ENCODE measurements at places on chromosomes 3 and 15.
A peak's percentile ranks its signal among the peaks of the same experiment; 100 is the strongest.

GRCh38 chr15:45179221-45179985 lies 8.4 kb downstream of the SHF start:
- peak; percentile 61 for DNase-seq

GRCh38 chr15:65952391-65953053 lies 83.2 kb downstream of the RAB11A start:
- DNase-seq: no peak

DNA sequence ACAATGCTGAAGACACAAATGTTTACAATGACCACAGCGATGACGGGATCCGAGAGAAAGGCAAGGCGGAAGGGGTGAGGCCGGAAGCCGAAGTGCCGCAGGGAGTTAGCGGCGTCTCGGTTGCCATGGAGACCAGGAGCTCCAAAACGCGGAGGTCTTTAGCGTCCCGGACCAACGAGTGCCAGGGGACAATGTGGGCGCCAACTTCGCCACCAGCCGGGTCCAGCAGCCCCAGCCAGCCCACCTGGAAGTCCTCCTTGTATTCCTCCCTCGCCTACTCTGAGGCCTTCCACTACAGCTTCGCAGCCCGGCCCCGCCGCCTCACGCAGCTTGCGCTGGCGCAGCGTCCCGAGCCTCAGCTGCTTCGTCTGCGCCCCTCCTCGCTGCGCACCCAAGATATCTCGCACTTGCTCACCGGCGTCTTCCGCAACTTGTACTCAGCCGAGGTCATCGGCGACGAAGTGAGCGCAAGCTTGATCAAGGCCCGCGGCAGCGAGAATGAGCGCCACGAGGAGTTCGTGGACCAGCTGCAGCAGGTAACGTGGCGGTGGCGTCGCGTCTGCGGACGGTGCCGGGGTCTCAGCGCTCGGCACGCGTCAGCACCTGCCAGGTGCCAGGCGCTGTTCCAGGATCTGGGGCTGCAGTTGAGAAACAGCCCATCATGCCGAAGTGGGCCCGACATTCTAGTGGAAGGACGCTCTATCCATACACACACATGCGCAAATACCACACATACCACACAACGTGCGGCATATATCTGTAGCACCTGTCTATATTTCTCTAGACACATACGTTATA lies at the start of gene DLEC1:
Gene DLEC1, plus strand, starts transcription at position 108 of the 798 bp plus-strand sequence. Its CDS starts 18 bp downstream, at position 126.
- DNase-seq: peak; percentile 80

DNA sequence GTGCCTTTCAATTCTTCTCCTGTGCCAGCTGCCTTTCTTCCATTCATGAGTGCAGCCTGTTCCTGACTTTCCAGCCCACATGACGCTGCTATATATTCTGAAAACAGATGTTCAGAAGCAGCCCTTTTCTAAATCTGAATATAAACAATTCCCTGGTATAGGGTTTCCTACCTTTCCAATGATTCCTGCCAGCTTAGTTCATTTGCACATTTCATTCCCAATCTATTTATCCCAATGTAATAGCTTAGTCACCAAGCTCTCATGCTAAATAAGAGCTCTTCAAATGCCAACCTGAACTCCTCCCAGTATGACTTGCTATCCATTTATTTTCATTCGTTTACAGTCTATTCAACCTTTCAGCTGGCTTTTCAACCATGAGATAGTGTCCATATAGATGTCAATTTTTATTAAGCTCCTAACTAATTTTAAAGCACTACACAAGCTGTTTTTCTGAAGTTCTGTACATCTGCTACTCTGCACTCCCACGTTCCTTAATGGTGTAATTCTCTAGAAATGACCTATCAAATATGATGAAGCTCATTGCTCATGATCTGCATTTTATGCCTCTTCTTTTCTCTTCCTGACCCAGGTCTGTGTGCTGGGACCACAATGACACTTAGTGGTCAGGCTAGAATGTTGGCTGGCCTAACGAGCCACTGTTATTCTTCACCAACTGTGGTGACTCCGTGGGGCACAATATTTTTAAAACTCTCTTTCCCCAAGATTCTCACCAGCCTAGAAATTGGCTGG lies 605.0 kb upstream of the TBL1XR1 start:
- DNase-seq: no peak

GRCh38 chr3:95289295-95289694 lies 1226.4 kb downstream of the NSUN3 start:
- DNase-seq: no peak

GRCh38 chr3:191333298-191333880 lies 3.1 kb upstream of the UTS2B start:
- no peak for DNase-seq

DNA sequence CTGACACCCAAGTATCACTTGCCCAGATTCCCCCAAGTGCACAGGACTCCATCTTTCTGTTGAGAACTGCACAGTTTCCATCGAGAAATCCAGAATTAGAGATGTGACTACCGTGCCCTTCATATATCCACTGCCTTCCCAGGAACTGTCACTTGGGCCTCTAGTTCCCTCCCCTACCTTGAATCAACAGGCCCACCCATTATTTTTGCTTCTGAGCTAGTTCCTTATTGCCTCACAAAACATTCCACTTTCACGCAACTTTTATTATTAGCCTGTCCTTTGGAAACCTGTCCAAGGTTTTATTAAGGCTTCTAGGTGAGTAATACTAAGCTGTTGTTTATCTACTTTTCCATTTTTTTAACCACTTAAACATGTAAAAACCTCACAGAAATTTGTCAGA lies 17.1 kb upstream of the SLC30A4 start:
- no peak for DNase-seq

- no peak for DNase-seq
These were observed 396.6 kb downstream of the EPHB1 start for GRCh38 chr3:135191708-135192107.

GRCh38 chr3:158108445-158108985 lies 1.4 kb upstream of the RSRC1 start:
- no peak for DNase-seq

- no peak for DNase-seq
These were observed 48.9 kb downstream of the PAK2 start for GRCh38 chr3:196788528-196788927.

DNA sequence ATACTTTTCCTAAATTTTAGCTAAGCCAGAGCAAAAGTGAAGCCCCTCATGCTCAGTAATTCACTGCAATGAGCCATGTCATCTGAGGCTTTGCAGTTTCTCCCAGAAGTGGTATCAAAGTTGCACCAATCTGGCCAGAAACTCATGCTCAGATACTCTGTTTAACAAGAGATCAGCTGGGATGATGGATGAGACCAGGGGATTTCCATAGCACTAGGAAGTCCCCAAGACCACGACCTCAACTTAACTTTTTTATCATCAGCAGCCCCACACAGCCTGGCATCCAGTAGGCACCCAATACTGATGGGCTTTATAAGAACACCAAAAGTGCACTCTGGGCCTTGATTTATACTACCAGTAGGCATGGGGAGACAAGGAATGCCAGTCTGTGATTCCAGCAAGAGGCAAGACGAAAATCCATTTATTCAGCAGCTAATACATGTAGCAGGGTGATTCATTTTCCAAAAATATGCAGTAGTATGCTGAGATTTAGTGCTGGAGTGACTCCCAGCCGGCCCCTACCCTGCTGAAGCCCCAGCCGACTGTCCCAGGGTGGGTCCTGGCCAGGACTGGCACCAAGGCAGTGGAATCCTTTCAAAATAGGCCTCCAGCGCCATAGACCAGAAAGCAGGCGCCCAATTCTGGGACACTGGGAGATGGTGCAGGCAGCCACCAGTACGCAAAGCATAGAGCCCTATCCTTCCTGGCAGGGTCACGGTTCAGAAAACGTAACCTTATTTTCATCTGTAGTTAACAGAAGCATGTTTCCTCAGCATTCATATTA lies 612 bp upstream of the LDHAL6B start:
- DNase-seq: no peak

DNA sequence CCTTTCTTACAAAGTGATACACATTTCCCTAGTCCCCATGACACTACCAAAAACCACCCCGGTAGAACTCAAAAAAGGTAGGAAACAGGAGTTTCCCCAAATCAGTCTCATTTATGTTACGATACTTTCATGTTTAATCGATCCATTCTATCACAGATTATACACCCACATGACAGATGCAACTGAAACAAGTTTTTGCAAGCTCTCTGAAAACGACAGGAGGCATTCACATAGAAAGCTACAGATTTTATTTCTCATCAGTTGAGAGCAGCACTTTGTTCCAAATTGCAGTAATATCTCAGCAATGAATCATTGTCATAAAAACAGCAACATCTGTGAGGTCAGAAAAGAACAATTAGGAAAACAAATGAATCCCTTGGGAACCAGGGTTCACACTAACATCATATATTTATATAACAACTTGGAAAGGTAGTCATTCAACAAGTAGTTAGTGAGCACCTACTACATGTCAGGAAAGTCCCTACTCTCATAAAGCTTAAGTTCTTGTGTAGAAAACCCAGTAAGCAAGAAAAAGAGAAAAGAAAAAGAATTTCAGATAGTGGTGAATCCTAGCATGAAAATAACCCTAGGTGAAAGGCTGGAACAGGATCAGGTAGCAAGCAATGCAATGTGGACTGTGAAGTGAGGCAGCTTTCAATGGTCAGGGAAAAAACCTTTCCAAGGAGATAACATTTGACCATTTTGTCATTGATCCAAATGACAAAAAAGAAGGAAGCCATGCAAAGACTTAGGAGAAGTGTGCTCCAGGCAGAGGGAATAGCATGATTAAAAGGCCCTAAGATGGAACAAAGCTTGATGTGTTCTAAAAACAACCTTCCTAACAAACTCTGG lies 8.3 kb downstream of the PLD1 start:
- DNase-seq: no peak

DNA sequence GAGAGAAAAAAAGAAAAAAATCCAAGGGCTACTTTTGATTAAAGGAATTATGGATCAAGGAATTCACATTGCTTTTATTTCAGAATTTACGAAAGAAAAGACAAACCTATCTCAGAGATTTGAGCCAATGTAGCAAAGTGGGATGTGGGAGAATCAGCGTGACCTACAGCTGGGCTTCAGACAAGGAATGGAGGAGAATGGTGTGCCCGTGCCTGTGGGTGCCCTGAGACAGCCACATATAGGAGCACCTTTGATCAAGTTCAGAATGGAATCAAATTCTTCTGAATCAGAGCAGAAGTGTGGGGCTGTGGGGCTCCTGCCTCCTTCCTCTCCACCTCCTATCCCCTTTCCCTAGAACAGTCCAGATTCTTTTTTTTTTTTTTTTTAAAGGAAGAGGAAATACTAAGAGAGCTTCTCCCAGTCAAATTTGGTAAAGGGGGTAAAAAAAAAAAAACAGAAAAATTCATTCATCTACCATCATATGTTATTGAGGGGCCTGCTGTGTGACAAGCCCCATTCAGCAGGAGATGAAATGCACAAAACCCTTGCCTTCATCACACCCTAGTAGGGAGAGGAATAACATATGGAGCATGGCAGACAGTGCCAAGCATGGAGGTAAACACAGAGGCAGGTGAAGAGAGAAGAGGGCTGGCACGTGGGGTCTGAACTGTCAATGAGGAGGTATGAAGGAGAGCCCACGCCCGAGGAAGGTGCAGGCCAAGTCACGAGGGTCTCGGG lies 25.0 kb upstream of the MUSTN1 start:
- DNase-seq: no peak

GRCh38 chr3:146493761-146494160 lies 24.4 kb upstream of the PLSCR2 start:
- no peak for DNase-seq

DNA sequence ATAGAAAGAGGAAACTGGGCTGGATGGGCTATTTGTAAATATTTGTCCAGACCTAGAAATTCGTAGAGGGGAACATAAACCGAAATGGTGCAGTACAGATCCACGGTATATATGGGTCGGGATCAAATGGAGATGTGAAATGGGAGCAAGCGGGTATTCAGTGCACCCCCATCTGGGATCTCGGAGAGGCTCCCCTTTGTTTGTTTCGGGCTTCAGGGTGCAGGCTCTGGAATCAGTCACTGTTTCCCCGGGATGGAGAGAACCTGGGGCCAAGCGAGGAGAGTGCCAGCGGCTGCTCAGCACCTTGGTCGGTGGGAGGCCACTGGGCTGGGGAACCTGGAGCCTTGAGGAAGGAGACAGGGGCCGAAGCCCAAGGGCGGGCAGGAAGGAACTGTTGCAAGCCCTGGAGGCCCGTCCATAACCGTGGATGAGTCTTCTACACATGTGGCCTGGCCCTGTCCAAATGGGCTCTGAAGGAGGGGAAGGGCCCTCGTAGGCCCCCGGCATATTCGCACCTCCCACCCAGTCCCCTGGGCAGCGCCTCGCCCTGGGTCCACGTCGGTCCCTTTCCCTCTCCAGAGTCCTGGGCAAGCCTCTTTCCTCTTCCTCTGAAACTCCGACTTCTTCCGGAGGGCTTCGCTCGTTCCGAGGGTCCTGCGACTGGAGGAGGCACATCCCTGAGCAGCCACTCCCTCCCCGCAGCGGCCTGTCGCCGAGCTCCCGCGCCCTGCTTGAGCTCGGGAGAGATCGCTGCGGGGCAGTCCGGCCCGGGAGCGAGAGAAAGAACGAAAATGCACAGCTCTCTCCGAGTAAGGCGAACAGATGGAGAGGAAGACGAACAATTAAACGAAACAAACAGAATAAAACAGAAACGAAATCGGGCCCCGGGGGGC lies 3.0 kb downstream of the ISL2 start:
- no peak for DNase-seq

DNA sequence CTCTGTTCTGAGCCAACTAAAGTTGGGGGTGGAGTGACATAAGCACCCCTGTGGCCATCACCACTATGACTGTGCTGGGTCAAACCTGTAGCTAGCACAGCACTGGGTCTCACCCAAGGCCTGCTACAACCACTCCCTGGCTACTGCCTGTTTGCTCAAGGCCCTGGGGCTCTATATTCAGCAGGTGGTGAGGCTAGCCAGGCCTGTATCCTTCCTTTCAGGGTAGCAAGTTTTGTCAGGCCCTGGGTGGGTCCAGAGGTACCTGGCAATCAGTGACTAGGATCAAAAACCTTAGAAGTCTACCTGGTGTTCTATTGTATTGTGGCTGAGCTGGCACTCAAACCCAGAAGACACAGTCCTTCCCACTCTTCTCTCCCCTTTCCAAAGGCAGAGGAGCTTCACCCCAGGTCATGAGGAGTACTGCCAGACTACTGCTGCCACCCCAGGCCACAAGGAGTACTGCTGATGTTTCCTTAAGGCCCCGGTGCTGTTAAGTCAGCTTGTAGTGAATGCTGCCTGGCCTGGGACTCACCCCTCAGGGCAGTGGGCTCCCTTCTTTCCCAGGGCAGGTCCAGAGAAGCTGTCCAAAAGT lies 170.8 kb downstream of the IGSF11 start:
- no peak for DNase-seq

DNA sequence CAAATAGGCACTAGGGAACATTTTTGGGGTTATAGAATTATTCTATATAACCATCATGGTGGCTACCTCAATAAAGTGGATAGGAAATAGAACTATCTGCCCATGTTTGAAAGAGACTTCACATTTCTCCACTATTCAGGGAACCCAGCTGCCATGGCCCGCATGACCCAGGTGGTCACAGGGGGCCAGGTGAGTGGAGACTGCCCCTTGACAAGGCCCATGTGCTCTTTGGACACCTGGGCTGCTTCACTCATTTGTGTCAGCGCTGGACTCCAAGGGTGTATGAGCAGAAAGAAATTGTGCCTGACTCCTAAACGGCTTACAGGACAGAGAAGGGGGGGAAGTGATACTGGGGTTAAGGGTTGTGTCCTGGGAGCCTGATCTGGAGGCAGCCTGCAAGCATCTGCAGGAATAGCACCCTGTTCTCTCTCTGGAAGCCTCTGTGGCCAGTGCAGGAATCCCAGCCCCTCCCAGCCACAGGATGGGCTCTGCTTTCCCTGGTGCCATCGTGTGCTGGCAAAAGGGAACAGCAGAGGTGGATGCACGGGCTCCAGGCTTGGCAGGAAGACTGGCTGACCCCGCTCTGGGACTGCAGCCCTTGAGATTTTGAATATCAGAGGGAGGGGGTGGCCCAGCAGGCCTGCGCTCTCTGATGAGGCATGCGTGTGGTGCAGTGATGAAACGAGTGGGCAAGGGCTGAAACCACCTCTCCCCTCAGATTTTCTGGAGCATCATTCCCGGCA lies 9.1 kb upstream of the C3orf22 start:
- DNase-seq: no peak

Data from T-helper 9 cell (primary cell).